A673 (cell line): ENCODE measurements at places on chromosomes 7 and 10. TPM values are rescaled to one million over a fixed set of nuclear protein-coding genes. Genes with fewer than 3 reads are reported as not detected.
A peak's percentile ranks its signal among the peaks of the same experiment; 100 is the strongest.

TMEM184A gene
- total RNA-seq: not detected in 2 replicates

HOXA10 gene
- total RNA-seq: not detected in 2 replicates

PIP4K2A gene
- 18.3 and 19.8 TPM in 2 replicates for total RNA-seq

ABCB1 gene
- total RNA-seq: not detected in 2 replicates

NEUROG3 gene
- not detected in 2 replicates for total RNA-seq

COBL gene
- not detected in 2 replicates for total RNA-seq

DNA sequence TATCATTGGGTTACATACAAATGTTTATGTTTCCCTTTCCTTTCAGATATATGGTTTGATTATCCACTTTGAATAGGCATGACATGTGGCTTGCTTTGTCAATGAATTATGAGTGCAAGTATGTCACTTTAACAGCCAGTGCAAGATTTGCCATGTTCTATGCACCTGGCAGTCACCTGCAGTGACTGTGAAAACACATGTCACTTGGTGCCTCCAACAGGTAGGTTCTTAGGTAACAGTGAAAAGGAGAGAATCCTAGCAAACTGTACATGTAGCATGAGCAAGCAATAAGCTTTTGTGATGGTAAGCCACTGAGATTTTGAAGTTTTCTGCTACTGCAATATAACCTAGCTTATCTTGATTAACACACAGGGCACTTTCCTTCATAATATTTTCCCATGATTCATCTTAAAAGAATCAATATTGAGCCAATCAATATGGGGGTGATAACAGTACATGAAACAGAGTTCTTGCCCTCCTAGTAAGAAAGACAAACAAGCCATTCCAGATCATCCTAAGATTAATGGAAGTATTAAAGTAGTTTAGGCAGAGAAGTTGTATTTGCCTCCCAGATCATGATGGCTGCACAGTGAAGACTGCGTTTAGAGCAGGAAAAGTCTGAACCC, 7.9 kb upstream of the RALA start:
- H3K4me1 ChIP-seq: no peaks in the 10 kb centered on the region
- no peak for DNase-seq
- H3K36me3 ChIP-seq: no peaks in the 10 kb centered on the region
- H3K27ac ChIP-seq: no peak overlapping the region
- H3K27me3 ChIP-seq: no peaks in the 10 kb centered on the region
- no peak overlapping the region for H3K4me3 ChIP-seq

DNA sequence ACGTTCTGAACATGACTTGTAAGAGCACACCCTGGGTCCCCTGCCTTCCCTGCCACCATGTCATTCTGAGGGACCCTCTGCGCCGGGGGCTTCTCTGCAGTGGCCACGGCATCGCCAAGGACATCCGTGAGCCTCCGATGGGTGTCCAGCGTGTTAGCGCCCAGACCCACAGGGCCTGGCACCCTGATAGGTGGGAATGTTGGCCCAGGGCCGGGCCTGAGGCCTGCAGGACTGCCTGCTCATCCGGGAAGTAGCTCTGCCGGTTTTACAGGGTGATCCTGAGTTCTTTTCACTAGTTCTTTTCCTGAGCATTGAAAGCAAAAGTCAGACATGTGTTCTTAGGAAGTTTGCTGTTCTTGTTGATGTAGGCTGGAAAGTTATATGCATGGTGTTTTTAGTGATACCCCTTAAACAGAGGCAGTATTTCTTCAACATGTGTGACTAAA, 54.5 kb downstream of the WDR37 start:
- H3K36me3 ChIP-seq: peaks cover 10% of the 10 kb centered on the region
- H3K4me3 ChIP-seq: no peak overlapping the region
- H3K27ac ChIP-seq: peak overlapping the region; percentile 72
- H3K4me1 ChIP-seq: peaks cover 9% of the 10 kb centered on the region
- no peak for DNase-seq

DNA sequence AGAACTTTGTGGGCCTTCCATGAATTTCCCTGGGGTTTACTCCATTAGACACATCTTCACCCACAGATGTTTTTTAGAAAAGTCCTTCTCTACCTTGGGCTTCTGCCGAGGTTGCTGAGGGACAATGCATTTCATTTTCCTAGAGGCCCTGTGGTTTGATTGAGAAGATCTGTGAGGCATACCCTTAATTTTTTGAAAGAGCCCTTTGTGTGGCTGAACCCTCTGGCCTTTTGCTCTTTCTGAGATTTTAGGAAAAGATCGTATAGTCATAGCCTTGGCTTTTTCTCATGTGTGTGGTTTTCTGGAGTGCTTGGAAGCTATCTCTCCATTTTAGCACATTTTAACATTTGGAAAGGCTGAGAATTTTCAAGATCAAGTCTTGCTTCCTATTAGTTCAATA, 119.8 kb upstream of the LYZL1 start:
- no peak overlapping the region for H3K27ac ChIP-seq
- H3K4me1 ChIP-seq: no peaks in the 10 kb centered on the region
- H3K36me3 ChIP-seq: no peaks in the 10 kb centered on the region
- no peak for DNase-seq
- H3K27me3 ChIP-seq: no peaks in the 10 kb centered on the region

DNA sequence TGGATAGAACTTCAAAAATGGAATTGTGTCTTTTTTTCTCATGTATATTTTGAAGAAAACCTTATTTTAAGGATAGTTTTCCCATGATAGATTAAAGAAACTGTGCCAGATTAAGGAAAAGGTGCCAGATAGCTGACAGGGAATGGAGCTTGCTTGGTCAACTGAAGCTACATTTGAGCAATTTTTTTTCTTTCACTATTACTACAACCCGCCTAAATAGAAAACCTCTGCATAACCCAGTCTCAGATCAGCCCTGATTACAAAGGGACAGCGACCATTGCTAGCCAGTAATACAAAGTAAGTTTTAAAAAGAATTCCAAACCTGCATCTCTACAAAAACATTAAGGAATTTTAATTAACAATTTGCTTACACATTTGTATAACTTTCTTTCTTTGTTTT, 1123.4 kb upstream of the LRRTM3 start:
- no peaks in the 10 kb centered on the region for H3K4me1 ChIP-seq
- H3K27me3 ChIP-seq: no peaks in the 10 kb centered on the region
- no peaks in the 10 kb centered on the region for H3K36me3 ChIP-seq

- no peaks in the 10 kb centered on the region for H3K27me3 ChIP-seq
- H3K4me1 ChIP-seq: no peaks in the 10 kb centered on the region
- no peaks in the 10 kb centered on the region for H3K36me3 ChIP-seq
- H3K27ac ChIP-seq: no peak overlapping the region
- no peak overlapping the region for H3K4me3 ChIP-seq
Measured at GRCh38 chr10:36463390-36463789, 662.0 kb upstream of the ANKRD30A start.

DNA sequence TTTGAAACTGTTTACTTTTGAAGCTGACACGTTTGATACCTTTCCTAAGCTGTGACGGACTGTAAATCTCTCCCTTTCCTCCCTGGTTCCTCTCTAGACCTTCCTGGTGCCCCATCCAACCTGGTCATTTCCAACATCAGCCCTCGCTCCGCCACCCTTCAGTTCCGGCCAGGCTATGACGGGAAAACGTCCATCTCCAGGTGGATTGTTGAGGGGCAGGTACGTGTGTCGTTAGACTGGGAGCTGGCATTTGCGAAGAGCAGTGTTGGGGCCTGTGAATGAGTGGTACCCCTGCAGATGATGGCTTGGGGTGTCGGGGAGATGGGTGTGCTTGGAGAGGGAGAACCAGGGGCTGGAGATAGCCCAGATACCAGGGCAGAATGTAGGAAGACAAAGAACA, 602.7 kb upstream of the FOXK1 start:
- no peaks in the 10 kb centered on the region for H3K36me3 ChIP-seq
- peaks cover 7% of the 10 kb centered on the region for H3K4me1 ChIP-seq
- no peaks in the 10 kb centered on the region for H3K27me3 ChIP-seq
- DNase-seq: no peak
- H3K4me3 ChIP-seq: no peak overlapping the region
- H3K27ac ChIP-seq: no peak overlapping the region

DNA sequence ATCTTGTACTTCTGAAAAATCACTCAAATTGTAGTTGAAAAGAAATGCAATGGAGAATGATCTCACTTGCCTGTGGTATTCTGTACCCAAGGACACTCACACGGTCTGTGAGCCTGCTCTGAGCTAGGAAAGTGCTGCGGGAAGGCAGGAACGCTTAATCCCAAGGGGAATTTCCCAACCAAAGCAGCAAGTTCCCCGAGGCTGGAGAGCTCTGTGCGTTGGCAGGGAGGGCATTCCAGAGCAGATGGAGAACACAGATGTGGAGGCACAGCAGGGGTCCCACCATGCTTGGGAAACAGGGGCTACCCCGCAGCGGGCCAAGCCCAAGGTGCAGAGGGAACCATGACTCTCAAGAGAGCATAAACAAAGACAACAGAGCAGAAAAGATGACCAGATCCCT, 13.6 kb downstream of the SVIL start:
- no peaks in the 10 kb centered on the region for H3K36me3 ChIP-seq
- H3K27ac ChIP-seq: no peak overlapping the region
- DNase-seq: peak; percentile 73
- no peaks in the 10 kb centered on the region for H3K27me3 ChIP-seq
- peaks cover 42% of the 10 kb centered on the region for H3K4me1 ChIP-seq

GRCh38 chr7:37363536-37364491, 84.8 kb downstream of the ELMO1 start:
- DNase-seq: no peak
- H3K27me3 ChIP-seq: no peaks in the 10 kb centered on the region
- H3K27ac ChIP-seq: no peak overlapping the region
- H3K36me3 ChIP-seq: no peaks in the 10 kb centered on the region
- no peak overlapping the region for H3K4me3 ChIP-seq

GRCh38 chr10:121426307-121426706, 171.9 kb downstream of the FGFR2 start:
- H3K27ac ChIP-seq: no peak overlapping the region
- no peak overlapping the region for H3K4me3 ChIP-seq
- H3K27me3 ChIP-seq: peaks cover 12% of the 10 kb centered on the region

- no peaks in the 10 kb centered on the region for H3K36me3 ChIP-seq
- no peaks in the 10 kb centered on the region for H3K27me3 ChIP-seq
- H3K4me1 ChIP-seq: peaks cover 4% of the 10 kb centered on the region
- no peak overlapping the region for H3K4me3 ChIP-seq
Measured at GRCh38 chr7:106082087-106082854, 29.8 kb downstream of the SYPL1 start.

- no peak for DNase-seq
- no peak overlapping the region for H3K4me3 ChIP-seq
- no peaks in the 10 kb centered on the region for H3K27me3 ChIP-seq
- H3K36me3 ChIP-seq: no peaks in the 10 kb centered on the region
Measured at GRCh38 chr7:85102813-85103350, 84.0 kb downstream of the SEMA3D start.
